ENCODE measurements at places on chromosomes 7 and 10. TPM values are rescaled to one million over a fixed set of nuclear protein-coding genes. Genes with fewer than 3 reads are reported as not detected.

Gene MEOX2
- total RNA-seq = not detected

GRCh38 chr10:93357680-93358079 is 124.5 kb downstream of the MYOF start:
- no peak for DNase-seq

DNA sequence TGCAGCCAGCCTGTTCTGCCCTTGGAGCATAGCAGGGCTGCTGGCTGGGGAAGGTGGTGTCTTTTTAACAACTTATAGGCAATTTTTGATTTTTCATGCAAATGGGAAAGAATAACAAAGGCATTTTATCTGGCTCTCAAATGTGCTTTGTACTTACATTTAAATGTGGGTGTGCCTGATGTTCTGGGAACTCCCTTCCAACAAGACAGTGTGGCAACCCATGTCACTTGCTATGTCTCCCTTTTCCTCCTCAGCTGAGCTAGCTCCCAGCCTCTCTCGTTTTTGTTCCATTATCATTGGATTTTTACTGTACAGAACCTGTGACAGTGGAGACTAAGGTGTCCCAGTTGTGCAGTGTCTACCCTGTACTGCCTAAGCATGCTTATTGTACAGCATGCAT is 93.5 kb upstream of the PDCD4 start:
- no peak for DNase-seq

- peak; percentile 32 for DNase-seq
These were observed 83.0 kb upstream of the ADRB1 start for GRCh38 chr10:113960617-113961181.

Gene CTAGE4
- 1.2 TPM for total RNA-seq

Gene IGFBP3
- 0.41 TPM for total RNA-seq

DNA sequence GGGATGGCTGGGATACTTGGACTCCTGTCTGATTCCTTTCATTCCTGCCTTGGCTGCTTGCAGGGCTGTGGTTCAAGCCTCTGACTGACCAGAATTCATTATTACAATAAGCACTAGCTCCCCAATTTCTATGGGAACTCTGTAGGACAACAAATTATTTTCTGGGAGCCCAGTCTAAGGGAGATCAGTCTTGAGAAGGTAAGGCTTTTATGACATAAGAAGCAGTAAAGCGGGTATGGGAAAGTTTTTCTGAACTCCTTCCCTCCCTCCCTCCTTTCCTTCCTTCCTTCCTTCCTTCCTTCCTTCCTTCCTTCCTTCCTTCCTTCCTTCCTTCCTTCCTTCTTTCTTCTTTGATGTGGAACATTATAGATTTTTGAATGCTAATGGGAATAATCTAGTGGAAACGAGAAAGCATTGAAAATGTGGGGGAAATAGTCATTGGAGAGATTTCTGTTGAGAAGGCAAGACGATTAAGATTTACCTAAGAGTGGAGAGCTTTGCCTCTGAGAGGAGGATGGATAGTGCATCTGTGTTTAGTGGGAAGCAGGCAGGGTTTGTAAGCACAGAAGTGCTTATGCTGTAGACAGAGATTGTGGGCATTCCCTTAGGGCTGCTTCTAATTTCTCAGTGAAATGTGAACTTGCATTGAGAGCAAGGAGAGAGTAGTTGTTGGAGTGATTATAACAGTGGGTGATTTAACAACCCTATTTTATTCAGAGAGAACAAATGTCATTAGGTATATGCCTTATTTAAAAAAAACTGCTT is 201.5 kb downstream of the DNAJB9 start:
- DNase-seq = no peak

DNA sequence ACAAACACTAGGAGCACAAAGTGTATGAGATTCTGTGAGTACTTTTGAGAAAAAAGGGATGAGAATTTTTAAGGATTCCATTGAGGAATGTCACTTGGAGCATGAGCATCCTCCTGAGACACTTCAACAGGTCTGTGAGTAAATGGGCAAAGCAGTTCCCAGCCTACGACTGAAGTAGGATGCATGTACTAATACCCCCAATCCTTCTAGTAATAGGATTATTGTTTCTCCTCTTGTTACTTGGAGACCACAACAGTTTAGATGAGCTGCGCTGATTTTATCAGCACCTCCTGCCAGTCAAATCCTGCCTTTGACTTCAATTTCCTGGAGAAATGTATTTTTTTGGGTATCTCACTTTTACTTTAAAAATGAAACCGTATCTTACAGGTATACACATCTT is 820 bp downstream of the BBS9 start:
- DNase-seq = no peak

DNA sequence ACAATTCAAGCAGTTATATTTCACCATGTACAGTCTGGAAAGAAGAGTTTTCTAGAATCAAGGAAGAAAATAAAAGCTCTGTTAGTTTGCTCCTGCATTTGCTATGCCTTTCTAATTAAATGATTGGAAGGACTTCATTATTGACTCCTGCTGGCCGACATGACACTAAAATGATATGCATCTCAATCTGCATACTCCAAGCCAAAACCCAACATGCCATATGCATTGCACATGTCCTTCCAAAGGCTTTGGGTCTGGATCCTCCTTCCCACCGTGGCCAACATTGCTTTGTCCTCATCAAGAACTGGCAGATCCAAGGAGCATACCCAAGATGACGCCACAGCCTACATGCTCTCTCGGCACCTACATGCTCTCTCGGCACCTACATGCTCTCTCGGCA is 46.5 kb downstream of the PAXIP1 start:
- DNase-seq = no peak

GRCh38 chr7:108004220-108005142 is 1.5 kb upstream of the LAMB1 start:
- DNase-seq = no peak

Gene POMZP3
- 8.2 TPM for total RNA-seq

- DNase-seq = no peak
These were observed 63.9 kb upstream of the PRKCQ start for GRCh38 chr10:6643962-6644361.

DNA sequence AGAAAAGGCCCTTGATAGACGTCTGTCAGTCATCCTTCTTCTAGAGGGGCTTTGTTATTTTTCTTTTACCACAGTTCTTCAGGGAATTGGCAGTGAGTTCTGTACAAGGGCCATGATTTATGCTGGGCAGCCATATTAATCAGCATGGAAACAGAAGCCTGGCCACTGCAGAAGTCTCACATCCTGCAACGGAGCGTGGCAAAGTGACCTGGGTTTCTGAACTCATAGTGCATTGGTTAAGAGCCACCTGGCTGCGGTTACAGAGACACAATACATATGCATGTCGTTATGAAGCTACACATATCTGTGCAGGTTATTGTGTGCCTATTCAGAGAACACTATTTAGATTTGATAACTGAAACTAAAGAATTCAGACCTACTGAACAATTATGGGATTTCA is 419.4 kb upstream of the CELF2 start:
- DNase-seq = no peak

Gene SLC13A1
- not detected for total RNA-seq

DNA sequence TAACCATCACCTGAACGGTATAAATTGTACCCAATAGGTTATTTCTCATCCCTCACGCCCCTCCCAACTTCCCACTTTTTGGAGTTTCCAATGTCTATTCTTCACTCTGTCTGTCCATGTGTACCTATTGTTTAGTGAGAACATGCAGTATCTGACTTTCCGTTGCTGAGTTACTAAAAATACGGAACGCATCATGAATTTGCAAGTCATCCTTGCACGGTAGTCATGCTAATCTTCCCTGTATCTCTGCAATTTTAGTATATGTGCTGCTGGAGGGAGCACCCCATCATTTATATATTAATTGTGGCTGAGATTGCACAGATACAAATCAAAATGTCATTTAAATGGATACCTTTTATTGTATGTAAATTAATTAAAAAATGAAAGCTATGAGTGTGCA is 75.7 kb upstream of the SFMBT2 start:
- no peak for DNase-seq

GRCh38 chr10:57460540-57460939 is 807.2 kb downstream of the IPMK start:
- DNase-seq = no peak

Gene SPAM1
- not detected for total RNA-seq

GRCh38 chr7:42142089-42142488 is 94.9 kb downstream of the GLI3 start:
- no peak for DNase-seq

GRCh38 chr7:50281680-50282445 is 22.7 kb upstream of the IKZF1 start:
- DNase-seq = no peak

DNA sequence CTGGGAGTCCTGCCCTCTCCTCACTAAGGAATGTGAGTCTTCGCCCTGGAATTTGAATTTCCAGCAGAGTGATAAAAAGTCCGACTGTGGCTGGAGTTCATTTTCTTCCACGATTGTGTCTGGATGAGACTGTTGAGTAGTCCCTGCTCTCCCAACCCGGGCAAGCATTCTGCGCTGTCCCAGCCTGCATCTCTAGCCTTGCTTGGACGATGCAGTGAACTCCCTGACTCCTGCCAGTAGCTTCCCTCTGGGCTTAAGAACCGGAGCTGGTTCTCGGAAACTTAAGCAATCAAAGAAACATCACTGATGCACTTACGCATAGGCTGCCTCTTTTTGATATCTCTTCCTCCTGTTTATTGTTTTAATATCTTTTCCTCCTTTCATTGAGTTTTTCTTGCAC is 116.0 kb upstream of the FZD8 start:
- DNase-seq = no peak

DNA sequence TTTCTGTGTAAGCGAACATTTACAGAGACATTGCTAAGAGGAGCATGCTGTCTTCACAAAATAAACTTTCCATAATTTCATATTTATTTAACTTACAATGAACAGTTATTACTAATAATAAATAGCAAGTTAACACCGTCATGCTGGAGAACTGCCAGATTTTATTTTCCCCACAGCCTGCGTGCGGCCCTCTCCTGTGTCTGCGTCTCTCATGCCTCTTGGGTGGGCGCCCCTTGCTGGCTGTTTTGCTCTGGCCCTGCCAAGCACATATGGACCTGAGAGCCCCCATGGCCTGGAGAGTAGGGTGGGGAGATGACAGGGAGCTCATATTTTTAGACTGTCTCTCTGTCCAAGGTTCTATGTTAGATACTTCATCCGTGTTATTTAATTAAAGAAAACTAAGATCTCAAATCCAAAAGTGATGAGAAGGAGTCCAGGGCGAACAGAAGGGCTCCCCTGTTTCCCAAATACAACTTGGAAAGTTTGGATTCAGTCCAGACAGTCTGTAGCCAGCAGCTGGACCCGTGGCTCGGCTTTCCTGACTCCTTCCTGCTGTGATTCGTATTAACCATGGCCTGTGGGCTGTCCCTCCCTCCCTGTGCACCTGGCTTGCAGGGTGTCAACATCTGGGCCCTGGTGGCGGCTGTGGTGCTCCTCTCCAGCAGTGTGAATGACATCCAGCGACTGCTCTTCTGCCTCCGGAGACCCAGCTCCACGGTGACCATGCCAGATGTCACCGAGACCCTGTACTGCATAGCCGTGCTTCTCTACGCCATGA is 20.5 kb downstream of the FBH1 start:
- no peak for DNase-seq

- no peak for DNase-seq
These were observed 757 bp downstream of the RAB19 start for GRCh38 chr7:140404565-140405065.

Gene TEX36
- total RNA-seq = not detected

DNA sequence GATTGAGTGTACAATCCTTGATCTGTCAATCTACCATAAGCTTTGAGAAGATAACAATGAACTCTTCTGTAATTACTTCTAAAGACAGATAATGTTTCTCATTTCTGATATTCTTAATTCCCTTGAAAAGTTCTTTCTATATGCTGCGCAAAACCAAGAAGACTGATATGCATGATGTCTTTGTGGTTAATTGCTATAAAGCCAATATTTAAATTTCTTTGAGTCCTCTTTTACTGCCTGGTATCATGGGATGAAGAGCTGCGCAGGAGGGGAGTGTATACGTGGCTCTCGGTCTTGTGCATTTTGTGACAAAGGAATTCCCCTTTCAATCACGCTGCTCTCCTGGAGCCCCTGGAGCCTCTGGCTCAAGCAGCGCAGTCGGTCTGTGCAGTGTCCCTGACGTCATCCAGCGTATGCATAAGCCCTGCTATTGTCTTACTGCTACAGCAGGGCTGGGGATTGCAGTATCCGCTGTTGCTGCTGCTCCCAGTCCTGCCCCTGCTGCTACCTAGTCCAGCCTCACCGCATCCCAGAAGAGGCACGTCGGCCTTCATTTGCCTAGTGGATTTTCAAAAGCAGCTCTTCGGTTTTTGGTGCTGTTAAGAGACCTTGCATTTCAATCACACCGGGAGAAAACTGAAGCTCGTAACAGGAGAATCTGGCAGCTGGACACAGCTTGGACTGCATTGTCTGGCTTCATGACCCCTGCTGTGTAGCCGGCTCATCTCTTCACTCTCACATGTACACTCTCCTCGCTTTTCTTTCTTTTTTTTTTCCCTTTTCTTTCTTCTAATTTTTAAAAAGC is 66.7 kb downstream of the ST7 start:
- no peak for DNase-seq

DNA sequence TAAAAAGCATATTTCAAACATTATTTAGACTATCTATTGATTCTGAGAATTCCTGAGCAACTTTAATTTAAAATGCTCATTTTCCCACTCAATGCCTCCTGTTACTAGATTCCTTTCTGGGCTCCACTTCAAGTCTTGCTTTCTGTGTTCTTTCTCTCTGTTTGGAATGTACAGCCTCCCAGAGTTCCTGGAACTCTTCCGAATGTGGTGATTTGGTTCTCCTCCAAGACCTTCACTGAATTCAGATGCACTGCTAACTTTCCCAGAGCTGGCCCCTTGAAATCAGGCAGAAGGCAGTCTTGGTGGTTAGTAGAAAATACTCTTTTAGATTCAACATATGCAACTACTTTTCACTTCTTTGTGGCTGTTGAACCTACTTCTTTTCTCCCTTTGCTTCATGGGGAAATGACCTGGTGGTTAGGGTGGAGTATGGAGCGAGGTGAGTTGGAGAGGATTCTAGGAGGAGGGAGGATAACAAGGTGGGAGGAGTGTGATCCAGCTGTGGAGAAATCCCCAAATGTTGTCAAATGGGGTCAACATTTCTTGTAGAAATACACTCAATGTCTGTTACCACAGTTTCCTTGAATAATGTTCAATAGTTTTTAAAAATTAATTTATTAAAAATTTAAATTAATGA is 27.9 kb upstream of the CCDC7 start:
- no peak for DNase-seq

DNA sequence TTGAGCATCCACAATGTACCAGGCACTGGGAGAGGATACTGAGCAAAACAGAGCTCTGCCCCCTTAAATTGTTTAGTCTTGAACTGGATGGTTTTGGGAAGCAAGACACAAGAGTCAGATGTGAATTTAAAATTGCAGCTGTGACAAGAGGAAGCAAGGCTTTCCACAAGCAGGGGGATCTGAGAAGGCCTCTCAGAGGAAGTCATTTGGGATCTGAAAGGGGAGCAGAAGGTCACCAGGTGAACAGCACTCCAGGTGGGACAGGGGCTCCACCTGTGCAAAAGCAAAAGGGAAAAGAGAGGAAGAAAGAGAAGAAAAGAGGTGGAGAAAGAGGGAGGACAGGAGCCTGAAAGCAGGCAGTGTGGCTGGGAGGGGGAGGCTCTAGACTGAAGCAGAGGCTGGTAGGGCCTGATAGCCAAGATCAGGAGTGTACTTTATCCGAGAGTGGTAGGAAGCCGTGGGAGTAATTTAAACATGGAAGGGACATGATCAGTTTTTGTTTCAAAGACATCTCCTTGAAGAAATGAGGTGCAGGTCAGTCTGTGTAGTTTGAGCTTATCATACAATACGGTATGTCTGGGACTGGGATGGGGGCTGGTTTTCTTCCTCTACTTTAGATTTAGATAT is 76.1 kb upstream of the DUSP5 start:
- no peak for DNase-seq

Data from activated T-helper 2 cell treated with anti-CD3 and anti-CD28 coated beads, Interferon-gamma antibody, Interleukin-2, Interleukin-4, amounts not matched to agents 10 μg/mL and 5 μg/mL and 100 μg/mL, durations not matched to agents 14 hours and 24 hours and 36 hours (primary cell).